ENCODE measurements at places on chromosomes 13 and 19.

DNA sequence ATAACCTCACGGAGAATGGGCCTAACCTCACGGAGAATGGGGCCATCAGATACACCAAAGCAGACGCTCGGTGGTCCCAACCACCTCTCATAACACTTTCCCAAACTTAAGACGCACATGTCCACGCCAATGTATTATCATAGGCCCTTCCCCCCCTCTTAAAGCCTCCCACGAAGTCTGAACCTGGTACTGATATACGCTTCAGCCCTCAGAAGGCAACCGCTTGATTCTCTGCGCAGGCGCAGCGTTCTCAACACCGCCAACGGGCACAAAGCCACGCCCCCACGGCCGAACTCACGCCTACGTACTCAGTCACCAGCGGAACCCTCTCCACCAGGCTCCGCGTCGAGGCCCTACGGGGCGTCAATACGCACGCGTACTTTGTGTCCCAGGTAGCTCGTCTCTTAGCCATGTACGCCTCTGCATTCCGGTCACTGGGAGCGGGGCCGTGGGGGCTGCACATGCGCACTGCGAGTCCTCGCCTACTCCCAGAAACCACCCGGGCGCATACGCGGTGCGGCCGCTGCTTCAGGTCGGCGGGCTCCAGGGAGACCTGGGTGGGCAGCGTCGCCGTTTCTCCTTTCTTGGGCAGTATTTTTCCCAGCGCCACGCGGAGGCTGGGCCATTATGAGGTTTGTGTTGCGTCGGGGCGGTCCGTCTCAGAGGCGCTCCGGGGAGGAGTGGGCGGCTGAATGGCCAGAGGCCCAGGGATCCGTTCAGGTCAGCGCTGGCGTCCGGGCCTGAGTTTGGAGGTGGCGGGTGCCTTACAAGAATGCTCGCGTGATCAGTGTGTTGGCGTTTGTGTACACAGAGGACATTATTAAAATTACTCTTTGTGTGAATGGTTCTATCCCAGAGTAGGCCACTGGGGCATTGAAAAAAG, 25.3 kb downstream of the ZNF582 start:
- peak; percentile 93 for DNase-seq

- no peak for DNase-seq
Observed at GRCh38 chr13:45243077-45243476, 42.2 kb upstream of the KCTD4 start.

GRCh38 chr19:45938733-45939319, 24.2 kb upstream of the NANOS2 start:
- no peak for DNase-seq

DNA sequence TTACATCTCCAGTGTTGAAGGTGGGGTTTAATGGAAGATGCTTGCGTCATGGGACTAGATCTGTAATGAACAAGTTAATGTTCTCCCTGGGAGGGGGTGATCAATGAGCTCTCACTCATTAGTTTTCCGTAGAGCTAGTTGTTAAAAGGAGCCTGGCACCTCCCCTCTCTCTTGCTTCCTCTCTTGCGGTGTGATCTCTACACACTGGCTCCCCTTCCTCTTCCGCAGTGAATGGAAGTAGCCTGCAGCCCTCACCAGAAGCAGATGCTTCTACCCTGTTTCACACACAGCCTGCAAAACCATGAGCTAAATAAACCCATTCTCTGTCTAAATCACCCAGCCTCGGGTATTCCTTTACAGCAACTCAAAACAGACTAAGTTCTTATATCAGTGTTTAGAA, 318.8 kb downstream of the SLITRK1 start:
- no peak for DNase-seq

DNA sequence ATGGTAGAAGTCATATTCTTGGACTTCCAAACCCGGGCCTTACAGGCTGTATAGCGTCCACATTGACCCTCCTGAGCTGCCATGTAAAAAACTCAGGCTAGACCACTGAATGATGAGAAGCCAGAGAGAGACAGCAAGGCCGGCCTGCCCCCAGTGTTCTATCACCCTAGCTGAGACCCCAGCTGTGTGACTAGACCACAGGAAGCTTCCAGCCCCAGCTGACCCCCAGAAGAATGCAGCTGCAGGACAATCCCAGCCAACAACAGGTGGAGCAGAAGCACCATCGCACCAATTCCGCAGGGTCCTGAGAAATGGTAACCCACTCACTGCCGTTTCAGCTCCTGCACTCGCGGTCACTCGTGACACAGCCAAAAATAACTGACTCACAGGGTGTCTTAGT, 2.9 kb upstream of the ATP11A start:
- no peak for DNase-seq

DNA sequence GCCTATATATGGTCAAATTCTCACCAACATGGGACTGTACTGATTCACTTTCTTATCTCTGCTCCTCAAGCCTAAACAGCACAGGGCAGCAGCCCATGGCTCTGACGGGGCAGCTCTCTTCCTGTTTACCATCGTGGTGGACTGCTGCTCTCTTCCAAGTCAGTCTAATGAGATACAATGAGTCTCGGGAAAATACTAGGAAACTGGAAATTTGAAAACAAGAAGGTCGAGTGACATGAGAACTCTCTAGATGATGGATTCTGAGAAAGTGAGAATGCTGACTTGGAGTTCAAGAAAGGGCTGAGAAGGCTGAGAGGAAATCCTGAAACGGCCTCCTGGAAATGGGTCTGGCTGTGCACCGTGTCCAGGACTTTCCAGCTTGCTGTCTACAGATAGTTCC, 122.8 kb upstream of the ARGLU1 start:
- no peak for DNase-seq

- DNase-seq = no peak
Observed at GRCh38 chr13:19645000-19645399, 11.5 kb downstream of the MPHOSPH8 start.

DNA sequence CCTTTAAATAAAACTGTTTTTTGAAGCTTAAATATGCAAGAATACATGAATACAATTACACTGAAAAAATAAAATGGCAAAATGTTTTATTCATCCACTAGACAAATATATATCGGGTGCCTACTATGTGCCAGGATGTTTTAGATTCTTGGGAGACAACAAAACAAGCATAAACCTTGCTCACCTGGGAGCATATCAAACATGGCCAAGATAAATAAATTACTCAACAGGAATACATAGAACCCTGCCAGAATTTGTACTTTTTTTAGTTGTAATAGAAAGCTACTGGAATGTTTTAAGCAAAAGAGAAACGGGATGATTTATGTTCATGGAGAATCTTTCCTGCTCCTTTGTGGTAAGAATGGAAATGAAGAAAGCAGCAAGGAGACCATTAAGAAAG, 2358.5 kb upstream of the PCDH20 start:
- DNase-seq = no peak

DNA sequence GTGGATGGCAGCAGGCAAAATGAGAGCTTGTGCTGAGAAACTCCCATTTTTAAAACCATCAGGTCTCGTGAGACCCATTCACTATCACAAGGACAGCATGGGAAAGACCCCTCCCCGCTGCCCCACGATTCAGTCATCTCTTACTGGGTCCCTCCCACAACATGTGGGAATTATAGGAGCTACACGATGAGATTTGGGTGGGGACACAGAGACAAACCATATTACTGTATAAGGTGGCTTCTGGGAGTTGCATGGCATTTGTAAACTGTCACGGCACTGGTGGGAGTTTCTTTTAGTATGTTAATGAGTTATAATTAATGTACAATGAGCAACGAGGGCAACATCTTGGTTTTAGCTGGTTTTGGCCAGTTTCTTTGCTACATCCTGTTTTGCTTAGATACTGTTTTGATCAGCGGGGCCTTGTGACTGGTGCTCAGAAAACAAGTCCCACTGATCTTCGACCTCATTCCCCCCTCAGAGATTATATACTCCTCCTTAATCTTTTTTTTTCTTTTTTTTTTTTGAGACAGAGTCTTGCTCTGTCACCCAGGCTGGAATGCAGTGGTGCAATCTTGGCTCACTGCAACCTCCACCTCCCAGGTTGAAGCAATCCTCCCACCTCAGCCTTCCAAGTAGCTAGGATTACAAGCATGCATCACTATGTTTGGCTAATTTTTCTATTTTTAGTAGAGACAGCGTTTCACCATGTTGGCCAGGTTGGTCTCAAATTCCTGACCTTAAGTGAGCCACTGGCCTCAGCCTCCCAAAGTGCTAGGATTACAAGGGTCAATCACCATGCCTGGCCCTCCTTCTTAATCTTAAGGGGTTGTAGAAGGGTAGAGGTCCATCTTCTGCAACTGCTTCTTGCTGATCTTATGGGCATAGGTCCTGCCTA, 21.3 kb upstream of the ZNF599 start:
- no peak for DNase-seq

DNA sequence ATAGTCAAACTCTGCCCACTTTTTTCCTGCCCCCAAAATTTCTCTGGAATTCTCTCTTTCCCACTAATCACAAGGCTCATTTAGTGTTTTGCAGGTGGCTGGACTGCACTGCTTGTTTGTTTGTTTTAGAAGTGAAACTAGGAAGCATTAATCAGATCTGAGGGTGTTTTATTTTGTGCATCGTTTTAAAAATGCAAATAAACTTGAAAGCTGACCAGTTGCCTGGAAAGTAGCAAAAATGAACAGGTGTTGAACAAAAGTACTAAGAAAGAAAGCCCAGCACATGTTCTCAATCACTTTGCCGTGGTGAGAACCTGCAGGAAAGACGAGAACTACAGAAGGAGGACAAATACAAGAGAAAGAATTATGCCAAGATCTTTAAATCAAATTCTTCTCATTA, 365.5 kb downstream of the PCDH9 start:
- DNase-seq = no peak

DNA sequence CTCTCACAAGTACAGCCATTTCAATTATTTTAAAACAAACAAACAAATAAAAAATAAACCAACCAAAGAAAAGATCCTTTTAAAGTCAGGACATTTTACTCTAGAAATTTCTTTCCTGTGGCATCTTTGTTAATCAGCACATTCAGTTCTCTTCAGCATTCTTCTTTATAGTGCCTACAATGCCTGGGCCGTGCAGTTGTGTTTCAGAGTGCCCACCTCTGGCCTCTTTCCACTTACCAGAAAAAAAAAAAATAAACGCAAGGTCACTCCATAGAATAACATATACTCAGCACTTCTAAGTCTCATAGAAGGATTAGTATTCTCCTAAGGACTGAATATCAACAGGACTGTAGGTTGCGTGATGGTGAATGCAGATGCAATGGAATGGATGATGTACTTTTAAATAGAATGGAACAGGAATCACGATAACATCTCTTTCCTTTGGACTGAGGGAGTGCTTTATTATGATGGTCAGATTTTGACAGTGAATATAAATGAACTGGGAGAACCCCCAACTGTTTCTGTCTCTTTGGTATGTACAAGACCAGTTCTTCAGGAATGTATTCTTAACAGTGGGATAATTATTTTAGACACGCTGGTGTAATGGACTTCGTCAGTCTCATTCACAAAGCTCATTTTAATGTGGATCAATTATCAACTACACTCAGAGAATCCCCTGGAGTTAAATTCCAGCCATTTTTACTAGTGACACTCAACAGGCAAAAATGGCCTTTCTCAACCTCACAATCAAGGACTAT, 125.0 kb upstream of the NBEA start:
- no peak for DNase-seq

DNA sequence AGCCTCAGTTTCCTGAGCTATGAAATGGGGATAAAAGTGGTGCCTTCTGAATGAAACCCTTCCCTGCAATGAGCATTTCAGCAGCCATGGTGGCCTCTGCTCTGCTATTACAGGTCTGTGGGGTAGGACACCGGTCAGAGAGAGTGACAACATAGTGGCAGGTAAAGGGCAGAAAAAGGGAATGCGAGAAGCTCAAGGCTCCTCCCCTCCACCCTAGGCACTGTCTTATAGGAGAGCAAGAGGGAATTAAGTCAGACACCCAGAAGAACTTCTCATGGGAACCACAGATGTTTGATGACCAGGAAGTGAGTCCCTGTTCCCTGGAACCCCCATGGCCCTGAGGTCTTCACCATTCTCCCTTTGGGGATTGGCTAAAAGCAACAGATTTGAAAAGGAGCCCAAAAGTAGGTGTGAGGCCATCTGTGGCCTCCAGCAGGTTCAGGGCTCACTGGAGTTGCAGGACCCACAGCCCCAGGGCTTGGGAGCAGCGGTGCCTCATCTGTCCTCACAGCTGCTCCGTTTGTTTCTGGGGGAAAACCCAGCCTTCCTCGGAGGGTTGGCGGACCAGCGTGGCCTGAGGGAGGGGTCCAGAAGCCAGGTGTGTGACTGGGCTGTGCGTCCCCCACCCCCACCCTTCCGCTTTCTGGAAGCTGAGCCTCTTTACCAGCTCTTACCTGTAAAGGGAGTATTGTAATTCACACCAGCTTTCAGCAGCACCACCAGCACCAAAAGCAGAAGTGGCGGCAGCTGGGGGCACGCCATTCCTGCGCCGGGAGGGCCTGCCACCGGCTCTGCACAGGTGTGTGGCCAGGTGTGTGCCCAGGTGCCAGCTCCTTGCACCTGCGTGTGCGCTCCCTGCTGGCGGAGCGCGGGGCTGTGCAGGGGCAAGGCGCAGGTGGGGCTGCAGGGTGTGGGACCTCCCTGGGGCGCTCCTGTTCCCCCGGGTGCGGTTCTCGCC, 19.4 kb downstream of the IQCN start:
- peak; percentile 74 for DNase-seq

- no peak for DNase-seq
Observed at GRCh38 chr19:21256722-21257121, 72.5 kb downstream of the ZNF708 start.

DNA sequence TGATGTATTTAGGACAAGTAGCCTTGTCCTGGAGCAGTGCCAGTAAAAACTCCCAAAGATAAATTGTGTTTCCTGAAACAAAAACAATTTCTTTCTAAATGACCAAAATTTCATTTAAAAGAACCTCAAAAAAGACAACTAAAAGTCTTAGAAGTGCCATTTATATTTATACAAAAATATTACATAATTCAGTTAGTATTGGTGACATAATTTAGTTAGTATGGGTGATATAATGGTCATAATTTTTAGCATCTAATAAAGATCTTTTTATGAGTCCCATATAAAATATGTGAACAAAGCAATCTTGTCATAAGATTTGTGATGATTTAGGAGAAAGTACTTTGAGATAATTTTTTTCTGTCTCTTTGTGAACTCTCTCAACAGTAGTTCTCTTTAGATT, 76.0 kb downstream of the ELF1 start:
- DNase-seq = no peak

DNA sequence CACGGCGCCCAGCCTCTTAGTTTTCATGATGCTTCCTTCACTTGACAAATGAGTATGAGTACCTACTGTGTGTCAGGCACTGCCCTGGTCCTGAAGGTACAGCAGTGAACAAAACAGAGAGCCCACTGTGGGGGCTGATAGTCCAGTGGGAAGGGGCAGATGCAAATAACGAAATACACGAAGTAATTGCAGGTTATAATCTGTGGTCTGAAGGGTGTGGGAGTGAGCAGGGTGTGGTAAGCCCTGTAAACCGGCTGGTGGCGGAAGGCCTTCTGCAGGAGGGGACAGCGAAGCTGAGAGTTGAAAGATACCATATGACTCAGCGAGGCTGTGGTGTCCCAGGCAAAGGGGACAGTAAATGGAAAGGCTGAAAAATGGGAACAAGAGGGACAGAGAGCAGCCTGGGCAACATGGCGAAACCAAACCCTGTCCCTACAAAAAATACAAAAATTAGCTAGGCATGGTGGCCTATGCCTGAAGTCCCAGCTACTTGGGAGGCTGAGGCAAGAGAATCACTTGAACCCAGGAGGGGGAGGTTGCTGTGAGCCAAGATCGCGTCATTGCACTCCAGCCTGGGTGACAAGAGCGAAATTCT, 60.5 kb downstream of the MAP4K1 start:
- no peak for DNase-seq

Data from DMS79 treated with DMSO at 0.1 percent for 48 hours (cell line).